ENCODE measurements at places on chromosomes 3 and 15.

DNA sequence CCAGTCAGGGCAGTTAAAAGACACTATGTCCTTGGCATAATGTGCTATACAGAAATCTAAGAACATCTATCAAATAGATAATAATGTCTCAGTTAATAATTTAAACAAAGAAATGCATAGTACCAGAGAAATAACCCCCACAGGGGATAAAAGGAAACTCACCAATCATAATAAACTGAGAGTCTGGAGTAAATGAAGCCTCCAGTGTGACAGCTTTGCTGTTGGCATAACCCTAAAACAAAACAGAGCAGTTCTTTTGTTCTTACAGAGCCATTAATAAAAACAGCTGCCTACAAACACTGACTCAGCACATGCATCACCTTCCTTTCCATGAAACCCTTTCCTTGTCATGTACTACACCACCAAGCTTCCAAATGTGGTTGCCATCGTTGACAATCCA is 13.5 kb downstream of the PPM1M start:
- no peak for DNase-seq

GRCh38 chr3:110413807-110414748 is 657.5 kb upstream of the NECTIN3 start:
- DNase-seq = no peak

DNA sequence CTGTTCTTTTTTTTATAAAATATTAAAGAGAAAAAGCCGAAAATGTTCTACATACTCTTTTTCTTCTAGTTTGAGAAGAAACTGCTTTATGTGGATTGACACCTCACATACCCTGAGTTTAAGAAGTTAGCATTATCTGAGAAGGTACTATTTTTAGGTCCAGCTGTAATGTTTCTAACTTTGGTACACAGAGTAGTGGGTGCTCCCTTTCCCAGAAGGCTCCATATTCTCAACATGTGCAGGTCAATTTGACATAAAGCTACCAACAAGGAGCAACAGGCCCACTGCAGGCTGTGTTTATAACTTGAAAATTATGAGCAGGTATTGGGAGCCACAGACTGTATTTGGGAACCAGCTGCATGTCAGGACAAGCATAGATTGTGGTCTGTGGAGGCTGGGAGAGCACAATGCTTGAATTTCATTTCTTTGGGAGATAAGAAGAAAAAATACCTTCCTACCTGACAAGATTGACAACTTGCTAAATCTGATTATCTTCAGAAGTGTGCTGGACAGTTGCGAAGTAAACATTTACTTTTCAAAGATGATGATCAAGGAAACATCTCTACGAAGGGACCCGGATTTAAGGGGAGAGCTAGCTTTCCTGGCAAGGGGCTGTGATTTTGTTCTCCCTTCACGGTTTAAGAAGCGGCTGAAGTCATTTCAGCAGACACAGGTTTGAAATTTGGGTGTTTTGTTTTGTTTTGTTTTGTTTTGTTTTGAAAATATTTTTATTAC is 57.2 kb downstream of the PPP2R3A start:
- no peak for DNase-seq

DNA sequence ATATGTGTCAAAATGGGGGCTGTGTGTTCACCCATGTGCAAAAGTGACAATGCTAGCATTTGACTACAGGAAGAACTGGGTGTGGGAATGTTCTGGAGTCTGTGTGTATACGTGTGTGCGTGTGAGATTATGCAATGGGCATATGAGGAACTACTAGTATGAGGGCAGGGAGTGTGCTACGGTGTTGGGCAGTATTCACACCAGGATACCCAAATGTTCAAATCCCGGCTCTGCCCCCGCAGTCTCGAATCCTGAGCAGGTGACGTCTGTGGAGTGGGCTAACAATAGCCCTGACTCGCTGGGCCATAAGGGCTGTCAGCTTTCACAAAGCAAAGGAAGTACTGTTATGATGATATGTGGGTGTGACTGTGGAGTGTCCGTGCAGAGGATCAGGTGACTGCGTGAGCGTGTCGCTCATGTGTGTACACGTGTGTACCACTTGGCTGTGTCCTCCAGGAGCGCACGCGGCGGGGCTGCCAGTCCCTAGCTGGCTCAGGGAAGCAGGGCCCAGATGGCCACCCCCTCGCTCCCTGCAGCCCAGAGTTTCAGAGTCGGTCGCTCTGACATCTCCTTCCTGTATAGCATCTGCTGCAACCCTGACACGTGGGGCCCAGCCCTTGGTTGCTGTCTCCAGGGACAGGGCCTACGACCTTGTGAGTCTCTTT is 27.2 kb downstream of the IQSEC1 start:
- DNase-seq = peak; percentile 80

DNA sequence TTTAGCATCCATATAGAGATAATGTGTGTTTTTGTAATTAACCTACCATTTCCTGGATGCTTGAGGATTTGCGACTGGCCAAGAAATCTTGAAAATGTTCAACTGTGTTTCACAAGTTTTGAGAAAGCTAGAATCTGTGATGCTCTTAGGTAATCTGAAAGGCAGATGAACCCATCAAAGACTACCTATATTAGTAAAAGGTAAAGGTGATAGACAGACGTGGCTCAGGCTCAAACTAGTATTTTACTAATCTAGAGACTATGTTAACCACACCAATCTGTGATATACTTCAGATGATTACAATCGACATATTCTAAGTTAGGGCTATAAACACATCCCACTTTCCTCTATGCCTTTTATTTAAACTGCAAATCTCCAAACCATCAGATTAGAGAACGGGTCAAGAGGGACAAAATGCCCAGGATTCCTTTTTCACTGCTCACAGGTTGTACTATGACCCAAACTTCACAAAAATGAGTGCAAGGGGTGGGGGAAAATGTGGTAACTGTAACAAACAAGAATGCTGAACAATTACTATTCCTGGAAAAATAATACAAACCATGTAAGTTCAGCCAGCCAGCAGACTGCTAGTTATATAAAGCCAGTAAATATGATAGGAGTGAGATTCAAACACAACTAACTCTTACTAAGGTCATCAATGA is 295.1 kb downstream of the FOXP1 start:
- DNase-seq = no peak

- no peak for DNase-seq
Observed at GRCh38 chr15:52734329-52734728, 55.1 kb upstream of the ATOSA start.

GRCh38 chr3:106305127-106305526 is 436.3 kb upstream of the CBLB start:
- no peak for DNase-seq
